Type B pancreatic cell (in vitro differentiated cells): ENCODE measurements at places on chromosomes 4 and X. TPM values are rescaled to one million over a fixed set of nuclear protein-coding genes. Genes with fewer than 3 reads are reported as not detected.
A peak's percentile ranks its signal among the peaks of the same experiment; 100 is the strongest.

The BEX5 gene
- total RNA-seq, result 3.4 and 22.0 TPM in 2 replicates

The CCDC110 gene
- 0.21 and 0.94 TPM in 2 replicates for total RNA-seq

The SSX1 gene
- not detected in 2 replicates for total RNA-seq

The FAAH2 gene
- total RNA-seq, result 5.8 and 9.3 TPM in 2 replicates

The SPIN2A gene
- total RNA-seq, result 1.1 and 2.6 TPM in 2 replicates

- no peak overlapping the region for H3K4me3 ChIP-seq
- no peak for DNase-seq
- H3K27me3 ChIP-seq, result no peaks in the 10 kb centered on the region
- peaks cover 6% of the 10 kb centered on the region for H3K36me3 ChIP-seq
- H3K27ac ChIP-seq, result peak overlapping the region; percentile 14
- peaks cover 54% of the 10 kb centered on the region for H3K4me1 ChIP-seq
Measured at GRCh38 chr4:147739239-147739823, 7.4 kb downstream of the ARHGAP10 start.

- H3K4me1 ChIP-seq, result peaks cover 19% of the 10 kb centered on the region
- no peaks in the 10 kb centered on the region for H3K27me3 ChIP-seq
- peak overlapping the region; percentile 50 for H3K4me3 ChIP-seq
- H3K27ac ChIP-seq, result no peak overlapping the region
- H3K36me3 ChIP-seq, result peaks cover 9% of the 10 kb centered on the region
Measured at GRCh38 chr4:153553819-153554170, 87.6 kb downstream of the TMEM131L start.

DNA sequence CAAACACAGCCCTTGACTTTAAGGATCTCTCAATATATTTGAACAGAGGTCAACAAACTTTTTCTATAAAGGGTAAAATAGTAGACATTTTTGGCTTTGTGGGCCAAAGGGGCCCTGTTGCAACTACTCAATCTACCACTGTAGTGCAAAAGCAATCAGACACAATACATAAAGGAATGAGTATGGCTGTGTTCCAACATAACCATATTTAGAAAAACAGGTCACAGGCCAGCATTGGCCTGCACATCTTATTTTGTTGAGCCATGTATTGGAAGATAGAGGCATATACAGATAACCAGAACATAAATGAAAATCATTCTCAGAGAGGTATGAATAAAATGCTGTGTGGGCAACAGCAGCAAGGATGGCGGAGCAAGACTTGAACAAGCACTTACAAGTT, 49.8 kb downstream of the MID1 start:
- H3K4me3 ChIP-seq, result no peak overlapping the region
- H3K4me1 ChIP-seq, result peaks cover 10% of the 10 kb centered on the region
- no peaks in the 10 kb centered on the region for H3K27me3 ChIP-seq
- no peak overlapping the region for H3K27ac ChIP-seq
- peaks cover 11% of the 10 kb centered on the region for H3K36me3 ChIP-seq

- no peaks in the 10 kb centered on the region for H3K36me3 ChIP-seq
- no peak overlapping the region for H3K27ac ChIP-seq
- H3K27me3 ChIP-seq, result no peaks in the 10 kb centered on the region
- no peaks in the 10 kb centered on the region for H3K4me1 ChIP-seq
Measured at GRCh38 chrX:144681501-144681900, 565.8 kb upstream of the SPANXN1 start.
